ELF-1 (cell line): ENCODE measurements at places on chromosomes 12 and 14.
A peak's percentile ranks its signal among the peaks of the same experiment; 100 is the strongest.

GRCh38 chr12:32532951-32533350 lies 133.6 kb downstream of the FGD4 start:
- DNase-seq: no peak

DNA sequence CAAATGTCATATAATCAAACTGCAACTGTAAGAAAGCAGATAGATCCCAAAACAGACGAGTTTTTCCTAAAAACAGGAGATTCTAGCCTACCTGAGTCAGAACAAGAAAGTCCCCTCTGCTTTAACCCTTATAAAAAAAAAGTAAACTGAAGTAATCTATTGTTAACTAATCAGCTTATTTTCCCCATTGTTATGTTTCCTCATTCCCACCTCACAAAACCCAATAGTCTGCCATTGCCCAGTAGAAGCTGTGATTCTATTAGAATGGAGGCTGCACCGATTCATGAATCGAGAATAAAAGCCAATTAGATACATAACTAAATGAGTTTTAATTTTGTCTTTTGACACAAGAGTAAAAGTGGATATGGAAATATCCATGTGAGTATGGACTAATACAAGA lies 115.4 kb downstream of the MED13L start:
- DNase-seq: no peak

DNA sequence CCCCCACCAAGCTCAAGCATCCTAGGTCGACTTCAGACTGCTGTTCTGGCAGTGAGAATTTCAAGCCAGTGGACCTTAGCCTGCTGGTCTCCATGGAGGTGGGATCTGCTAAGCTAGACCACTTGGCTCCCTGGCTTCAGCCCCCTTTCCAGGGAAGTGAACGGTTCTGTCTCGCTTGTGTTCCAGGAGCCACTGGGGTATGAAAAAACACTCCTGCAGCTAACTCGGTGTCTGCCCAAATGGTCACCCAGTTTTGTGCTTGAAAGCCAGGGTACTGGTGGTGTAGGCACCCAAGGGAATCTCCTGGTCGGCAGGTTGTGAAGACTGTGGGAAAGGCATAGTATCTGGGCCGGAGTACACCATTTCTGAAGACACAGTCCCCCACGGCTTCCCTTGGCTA lies 44.6 kb upstream of the FKBP4 start:
- DNase-seq: no peak

DNA sequence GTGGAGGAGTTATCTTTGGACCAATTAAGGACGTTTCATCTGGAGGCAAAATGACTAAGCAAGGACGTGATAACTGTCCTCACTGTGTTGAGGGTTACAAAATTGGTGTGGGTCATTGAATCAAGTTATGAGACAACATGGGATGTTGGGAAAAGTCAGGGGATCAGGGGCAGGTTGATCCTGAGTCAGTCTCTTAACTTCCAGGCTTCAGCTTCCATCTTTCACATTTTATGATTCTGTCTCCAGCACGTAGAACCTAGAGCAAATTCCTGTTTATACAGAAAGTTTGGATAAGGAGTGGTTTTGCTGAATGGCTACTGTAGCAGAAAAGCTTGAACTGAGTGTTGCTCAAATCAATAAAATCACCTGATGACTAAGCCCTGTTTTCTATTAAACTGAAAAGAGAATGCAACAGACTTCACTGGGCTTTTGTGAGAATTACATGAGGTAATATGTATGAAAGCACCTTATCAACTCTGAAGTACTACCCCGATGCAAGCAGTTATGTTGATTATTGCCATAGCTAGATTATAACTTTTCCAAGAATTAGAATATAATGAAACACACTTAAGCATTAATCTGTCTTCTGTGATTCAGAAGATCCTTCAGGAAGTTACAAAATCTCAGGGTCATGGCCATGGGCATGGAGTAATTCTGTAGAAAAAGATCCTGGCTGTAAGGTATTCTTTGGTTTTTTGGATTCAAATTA lies 184.8 kb downstream of the ETV6 start:
- DNase-seq: no peak

DNA sequence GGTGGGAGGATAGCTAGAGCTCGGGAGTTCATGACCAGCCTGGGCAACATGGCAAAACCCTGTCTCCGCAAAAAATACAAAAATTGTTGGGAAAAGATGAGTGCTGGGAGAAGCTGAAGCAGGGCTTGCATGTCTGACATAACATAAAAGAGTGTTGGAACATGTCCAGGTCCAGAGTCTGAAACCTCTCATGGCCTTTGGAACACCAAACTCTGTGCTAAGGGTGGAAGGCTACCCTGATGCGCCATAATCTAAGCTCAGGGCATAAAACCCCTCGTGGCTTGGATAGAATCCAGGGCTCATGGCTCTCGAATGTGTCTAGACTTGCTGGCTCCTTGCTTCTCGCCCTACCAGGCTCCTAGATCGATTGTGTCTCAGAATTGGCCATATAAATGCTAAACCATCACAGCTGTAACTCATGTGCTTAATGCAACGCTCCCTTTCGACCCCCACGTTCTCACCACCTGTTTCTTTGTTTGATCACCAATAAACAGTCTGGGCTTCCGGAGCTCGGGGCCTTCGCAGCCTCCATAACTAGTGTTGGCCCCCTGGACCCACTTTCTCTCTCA lies 6.7 kb upstream of the CLEC7A start:
- DNase-seq: no peak

GRCh38 chr12:64701283-64701682 lies 57.9 kb downstream of the GNS start:
- DNase-seq: no peak

GRCh38 chr14:83478741-83479140 lies 1945.1 kb upstream of the SEL1L start:
- DNase-seq: no peak

GRCh38 chr12:109389146-109389545 lies 41.4 kb downstream of the MYO1H start:
- peak; percentile 11 for DNase-seq

DNA sequence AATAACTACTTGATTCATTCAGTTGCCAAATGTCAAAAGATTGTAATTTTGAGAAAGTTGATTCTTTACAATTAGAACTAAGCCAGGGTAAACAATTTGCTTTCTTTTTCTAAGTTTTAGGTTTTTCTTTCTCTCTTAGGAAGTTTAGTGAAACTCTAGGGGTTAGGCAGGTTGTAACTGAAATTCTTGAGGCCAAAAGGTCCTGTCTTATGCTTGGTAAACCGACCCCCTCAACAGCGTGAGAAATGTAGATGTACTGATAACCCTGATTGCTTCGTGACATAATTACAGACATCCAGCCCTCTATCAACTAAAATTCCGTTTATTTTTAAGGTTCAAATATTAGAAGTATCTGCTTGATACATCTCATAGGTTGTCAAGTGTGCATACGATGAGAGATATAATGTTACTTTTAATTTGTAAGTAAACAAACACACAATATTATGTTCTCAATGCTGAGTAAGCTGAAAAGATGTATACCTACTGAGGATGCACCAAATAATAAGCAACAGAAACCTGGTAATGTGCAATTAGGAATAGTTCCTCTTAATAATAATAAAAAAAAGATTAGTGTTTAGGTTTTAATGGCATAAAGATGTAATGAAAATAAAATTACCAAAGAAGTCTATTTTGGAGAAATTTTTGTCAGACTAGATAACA lies 7.2 kb downstream of the FUT8 start:
- no peak for DNase-seq

GRCh38 chr14:85131226-85131922 lies 398.6 kb upstream of the FLRT2 start:
- peak; percentile 36 for DNase-seq

DNA sequence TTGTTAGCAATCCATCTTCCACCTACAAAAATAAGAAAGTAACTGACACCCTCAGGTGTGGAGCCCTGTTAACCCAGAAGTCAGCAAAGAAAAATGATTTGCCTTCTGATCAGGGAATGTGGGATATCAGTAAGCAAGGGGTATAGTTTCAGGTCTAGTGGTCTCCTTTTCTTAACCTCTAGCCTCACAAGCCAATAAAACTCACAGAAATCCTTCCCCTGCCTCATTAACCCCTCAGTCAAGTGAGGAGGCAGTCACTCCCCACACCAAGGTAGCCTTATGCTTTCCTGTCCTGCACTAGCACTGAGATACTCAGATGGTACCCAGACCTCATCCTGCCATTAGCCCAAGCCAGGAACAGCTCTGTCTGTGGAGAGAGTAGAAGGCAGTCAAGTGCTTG lies 103.4 kb upstream of the VASH1 start:
- DNase-seq: no peak

DNA sequence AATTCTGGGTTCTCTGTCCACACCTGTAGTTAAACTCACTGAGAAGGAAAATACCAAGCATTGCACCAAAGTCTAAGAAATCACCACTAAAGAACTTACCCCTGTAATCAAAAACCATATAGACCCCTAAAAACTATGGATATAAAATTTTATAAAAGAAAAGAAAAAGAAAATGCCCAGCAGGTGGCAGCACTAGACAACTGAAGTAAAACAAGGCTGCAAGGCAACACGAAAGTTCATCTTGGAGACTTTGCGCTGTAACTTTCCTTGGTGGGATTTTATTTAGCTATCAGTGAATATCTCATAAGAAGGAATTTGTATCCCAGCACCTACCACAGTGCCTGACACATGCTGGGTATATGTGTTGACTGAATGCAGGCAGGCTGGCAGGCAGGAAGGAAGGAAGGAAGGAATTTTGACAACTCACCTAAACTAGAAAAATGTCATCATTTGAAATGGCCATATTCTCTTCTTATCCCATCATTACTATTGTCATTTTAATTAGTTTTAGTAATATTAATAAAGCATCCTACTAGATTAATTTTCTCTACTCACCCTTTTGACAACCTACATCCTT lies 68.2 kb upstream of the ETV6 start:
- peak; percentile 21 for DNase-seq

- no peak for DNase-seq
Observed at GRCh38 chr12:49264466-49264872, 413 bp upstream of the TUBA1C start.

DNA sequence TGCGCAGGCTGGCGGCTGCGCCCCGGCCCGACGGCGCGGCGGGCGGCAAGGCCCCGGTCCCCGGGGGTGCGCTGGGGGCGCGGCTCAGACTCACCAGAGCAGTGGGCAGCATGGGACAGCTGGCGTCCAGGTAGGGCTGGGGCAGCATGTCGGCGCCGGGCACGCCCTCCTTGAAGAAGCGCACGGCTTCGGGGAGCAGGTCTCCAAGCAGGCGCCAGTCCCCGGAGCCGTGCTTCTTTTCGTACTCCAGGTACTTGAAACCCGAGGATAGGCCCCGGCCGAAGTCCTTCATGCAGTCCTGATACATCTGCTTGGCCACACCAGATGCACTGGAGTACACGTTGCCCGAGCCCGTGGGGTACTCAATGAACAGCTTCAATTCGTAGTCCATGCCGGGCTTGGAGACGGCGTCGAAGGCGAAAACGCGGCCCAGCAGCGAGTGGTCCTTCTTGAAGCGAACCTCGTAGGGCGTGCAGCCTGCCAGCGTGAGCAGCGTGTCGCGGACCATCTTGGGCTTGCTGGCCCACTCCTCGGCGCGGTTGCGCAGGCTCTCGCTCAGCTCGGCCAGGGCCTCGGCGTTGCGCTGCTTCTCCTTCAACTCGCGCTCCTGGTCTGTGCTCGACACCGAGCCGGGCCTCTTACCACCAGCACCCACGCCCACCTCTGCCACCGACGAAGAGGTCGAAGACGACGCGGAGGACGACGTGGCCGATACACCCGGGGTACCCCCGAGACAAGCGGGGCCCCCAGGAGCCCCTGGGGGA lies 2.2 kb downstream of the IRF2BPL start:
- no peak for DNase-seq

GRCh38 chr12:109892748-109893147 lies 7.3 kb upstream of the TCHP start:
- DNase-seq: no peak

DNA sequence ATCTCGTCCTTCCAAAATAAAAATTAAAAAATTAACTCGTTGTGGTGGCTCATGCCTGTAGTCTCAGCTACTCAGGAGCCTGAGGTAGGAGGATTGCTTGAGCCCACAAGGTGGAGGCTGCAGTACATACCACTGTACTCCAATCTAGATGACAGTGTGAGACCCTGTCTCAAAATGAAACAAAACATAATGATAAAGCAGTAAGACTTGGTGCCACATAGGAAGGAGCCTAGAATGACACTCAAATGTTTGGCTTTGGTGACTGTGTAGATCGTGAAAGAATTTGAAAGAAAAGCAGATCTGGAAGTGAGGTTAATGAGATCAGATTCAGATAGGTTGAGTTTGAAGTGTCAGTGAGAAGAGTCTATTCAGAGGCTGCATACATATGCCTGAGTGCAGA lies 150.1 kb upstream of the ATP2B1 start:
- no peak for DNase-seq

DNA sequence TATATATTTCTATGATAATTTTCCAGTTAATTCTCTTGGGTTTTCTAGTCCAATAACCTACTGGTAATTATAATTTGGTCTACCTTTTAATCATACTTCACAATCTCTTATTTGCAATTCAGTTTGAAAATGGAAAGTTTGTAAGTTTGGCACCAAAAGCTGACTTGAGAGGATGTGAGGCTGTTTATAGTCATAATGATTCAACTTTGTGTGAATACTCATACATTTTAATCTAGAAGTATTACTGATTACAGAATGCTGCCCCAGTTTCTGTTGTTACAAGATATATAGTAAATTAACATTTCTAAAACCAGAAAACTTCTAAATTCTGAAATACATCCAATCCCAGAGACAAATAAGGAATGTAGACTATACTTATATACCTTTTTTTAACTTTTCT lies 158.2 kb downstream of the SLC38A4 start:
- no peak for DNase-seq

DNA sequence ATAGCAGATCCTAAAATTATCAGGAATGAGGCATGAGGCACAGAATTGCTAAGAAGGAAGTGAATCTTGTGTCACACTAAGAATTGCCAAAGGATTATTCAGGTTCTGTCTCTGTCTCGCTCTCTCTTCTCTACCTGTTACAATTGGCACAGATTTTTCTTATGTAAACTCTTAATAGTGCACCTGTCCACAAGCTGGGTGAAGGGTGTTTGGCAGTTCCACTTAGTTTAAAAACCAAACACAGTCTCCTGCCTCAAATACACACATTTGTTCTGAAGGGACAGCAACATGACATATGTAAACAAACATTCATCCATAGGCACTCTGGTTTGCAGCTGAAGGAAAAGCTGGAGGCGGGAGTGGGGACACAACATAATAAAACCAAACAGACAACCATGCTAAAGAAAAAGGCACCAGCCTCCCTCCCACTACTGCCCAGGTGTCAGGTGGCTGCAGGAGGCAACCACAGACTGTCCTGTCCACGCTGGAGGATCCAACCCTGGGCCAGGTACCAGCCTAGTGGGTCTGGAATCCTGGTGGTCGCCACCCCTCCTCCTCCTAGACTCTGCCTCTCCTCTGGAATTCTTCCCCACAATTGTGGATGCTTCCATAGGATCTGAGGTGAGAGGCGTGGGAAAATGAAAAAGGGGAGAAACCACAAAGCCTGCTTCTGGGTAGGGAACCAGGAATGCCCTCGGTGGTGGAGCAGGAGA lies 81.2 kb downstream of the TMEM260 start:
- no peak for DNase-seq

- no peak for DNase-seq
Observed at GRCh38 chr12:45166056-45166455, 49.8 kb upstream of the ANO6 start.

DNA sequence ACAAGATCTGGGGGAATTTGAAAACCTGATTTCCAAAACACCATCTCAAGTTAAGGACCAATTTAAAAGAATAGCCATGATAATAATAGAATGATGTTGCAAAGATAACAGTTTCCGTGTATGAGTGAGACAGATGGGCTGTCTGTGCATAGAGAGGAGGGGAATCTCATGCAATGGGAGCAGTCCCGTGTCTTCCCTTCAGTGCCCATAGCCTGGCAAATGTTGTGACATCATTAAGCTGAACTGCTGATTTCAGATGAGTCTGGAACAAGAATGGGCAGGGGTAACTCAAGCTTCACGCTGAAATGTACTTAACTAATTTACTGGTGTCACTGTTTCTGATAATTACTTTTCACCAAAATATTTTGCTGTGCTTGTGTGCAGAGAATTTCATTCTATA lies 454.0 kb downstream of the FOXG1 start:
- DNase-seq: no peak
